ENCODE measurements at places on chromosomes 4 and X.

- no peak for DNase-seq
These were observed 20.5 kb downstream of the GLRB start for GRCh38 chr4:157096439-157096838.

DNA sequence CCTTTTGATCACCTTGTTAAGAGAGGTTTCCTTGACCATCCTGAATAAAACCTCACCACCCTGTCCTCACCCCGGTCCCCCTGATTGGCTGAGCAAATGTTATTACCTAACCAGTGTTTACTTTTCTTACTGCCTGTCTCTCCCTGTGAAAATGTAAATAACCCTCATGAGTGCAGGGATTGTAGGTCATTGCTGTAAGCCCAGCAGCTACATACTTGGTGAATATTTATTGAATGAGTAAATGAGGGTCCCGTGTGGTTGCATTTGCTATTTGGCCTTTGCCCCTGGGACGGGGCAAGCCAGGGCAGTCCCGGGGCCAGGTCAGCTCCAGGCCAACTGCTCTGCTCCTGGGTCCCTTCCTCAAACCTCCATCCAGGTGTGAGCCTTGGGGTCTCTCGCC lies 55.5 kb upstream of the CLCN4 start:
- DNase-seq = peak; percentile 47

GRCh38 chr4:3827616-3828492 lies 61.7 kb downstream of the ADRA2C start:
- DNase-seq = peak; percentile 81

DNA sequence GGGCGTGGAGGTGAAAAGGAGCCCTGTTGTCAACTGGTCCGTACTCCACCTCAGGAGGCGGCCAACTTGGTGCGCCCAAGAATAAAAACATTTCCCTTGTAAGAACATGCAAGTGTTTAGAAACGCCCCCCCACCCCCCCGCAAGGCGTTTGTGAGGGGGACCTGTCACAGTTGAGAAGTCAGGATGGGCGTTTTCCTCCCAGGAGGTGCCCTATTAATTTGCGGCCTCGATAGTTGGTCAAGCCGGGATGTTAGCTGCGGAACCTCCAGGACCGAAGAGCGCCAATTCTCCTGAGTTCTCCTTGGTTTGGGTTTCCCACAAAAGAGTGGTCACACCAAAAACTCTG lies 651 bp upstream of the SAP30 start:
- DNase-seq = no peak

DNA sequence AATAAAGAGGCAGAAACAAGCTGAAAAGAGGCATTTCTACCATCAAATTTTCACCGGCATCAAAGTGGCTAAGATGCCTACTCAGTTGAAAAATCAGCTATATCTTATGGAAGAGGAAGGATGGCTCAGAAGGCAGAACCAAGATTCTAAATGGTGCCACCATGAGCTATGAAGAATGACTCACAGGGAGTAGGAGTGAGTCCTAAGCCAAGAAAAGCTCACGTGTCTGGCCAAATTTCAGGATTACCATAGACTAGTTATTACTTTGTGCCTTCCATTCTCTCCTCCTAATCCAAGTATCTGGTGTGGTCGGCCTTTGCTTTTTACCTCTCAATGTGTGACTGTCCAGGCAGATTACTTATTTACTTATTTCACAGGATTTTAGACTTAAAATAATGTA lies 54.8 kb downstream of the BMP3 start:
- no peak for DNase-seq

DNA sequence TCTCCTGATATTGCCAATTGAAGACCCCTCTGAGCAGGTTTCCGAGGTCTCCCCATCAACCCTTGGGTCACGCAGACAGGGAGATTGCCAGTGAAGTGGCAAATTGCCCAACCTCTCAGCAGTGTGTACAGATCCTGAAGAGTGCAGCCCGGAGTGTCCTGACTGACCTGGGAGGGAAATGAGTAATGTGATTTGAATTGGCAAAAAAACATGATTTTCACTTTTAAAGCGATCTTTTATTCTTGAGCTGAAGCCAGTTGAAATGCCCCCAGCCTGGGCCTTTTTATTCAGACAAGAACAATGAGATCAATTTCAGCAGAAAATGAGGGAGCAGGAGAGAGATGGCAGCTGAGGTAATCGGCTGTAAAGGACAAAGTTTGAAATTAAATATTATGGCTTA lies 401.8 kb downstream of the RAPGEF2 start:
- DNase-seq = no peak
